ENCODE measurements at places on chromosomes 7 and 10.

- DNase-seq, result peak; percentile 31
Measured at GRCh38 chr7:154928136-154929005, 74.6 kb downstream of the PAXIP1 start.

- DNase-seq, result peak; percentile 9
Measured at GRCh38 chr10:49177391-49178355, 10.5 kb downstream of the TMEM273 start.

DNA sequence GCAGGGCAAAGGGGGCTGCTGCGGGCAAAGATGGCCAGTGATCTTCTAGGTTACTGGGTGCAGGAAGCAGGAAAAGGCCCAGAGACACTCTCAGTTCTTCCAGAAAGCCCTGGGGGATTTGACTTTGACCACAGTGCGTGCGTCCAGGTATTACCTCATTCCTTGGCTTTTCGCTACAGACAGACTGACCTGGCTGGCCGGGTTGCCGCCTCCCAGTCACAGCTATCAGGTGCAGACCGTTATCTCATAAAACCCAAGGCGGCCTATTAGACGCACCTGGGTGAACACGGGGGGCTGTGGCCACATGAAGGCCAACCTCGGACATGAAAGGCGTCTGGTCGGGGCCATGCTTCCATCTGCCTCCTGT is 80.3 kb downstream of the FOXL3 start:
- no peak for DNase-seq

GRCh38 chr10:79181227-79181626 is 112.5 kb downstream of the ZMIZ1 start:
- DNase-seq, result no peak
